ENCODE measurements at places on chromosomes 11 and 22.

GRCh38 chr11:86660736-86661135, 11.7 kb downstream of the ME3 start:
- no peak for DNase-seq

DNA sequence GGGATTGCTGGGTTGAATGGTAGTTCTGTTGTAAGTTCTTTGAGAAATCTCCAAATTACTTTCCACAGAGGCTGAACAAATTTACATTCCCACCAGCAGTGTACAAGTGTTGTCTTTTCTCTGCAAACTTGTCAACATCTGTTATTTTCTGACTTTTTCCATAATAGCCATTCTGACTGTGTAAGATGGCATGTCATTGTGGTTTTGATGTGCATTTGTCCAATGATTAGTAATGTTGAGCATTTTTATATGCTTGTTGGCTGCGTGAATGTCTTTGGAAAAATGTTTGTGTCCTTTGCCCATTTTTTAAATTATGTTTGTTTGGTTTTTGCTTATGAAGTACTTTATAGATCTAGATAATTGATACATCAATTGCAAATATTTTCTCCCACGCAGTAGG, 1025.0 kb downstream of the JRKL start:
- no peak for DNase-seq

DNA sequence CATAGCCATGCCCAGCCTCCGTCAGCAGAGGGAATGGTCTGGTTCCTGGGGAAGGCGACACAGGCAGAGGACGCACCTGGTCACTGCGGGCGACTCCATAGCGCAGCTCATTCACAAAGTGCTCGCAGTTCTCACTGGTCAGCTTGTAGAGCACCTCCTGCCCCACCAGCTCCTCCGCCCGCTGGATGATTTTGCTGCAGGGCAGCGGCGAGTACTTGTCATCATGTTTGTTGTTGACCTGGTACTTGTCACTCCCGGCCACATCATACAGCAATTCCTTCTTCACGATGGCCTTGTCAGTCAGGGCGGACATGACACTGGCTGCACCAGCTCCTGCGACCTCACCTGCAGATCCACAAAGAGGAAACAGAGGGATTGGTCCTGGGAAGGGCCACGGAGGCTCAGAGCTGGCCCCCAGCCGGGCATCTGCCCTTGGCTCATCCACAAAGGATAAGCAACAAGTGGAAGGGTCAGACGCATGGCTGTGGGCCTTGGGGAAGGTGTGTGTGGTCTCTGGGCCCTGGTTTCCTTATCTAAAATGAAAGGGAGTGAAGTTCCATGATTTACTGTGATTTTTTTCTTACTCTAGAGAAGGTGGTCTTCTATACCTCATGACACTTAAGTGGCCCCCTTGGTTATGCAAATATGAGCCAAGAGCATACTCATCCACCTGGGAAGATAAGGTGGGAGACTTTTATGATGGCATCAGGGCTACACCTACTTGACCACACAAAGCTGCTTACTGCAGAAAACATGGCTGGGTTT, 24.0 kb downstream of the PLAAT3 start:
- no peak for DNase-seq

GRCh38 chr11:3836903-3837302, 3.9 kb downstream of the RHOG start:
- DNase-seq = no peak

- no peak for DNase-seq
Observed at GRCh38 chr22:30806391-30806861, 111.8 kb downstream of the OSBP2 start.

Data from activated CD4-positive, alpha-beta T cell treated with anti-CD3 and anti-CD28 coated beads, Interleukin-2, amount 50 U/mL, for 24 hours (primary cell).